ENCODE measurements at places on chromosomes 12 and 14. TPM values are rescaled to one million over a fixed set of nuclear protein-coding genes. Genes with fewer than 3 reads are reported as not detected.

Gene TPH2
- total RNA-seq, result not detected

Gene TSPAN19
- total RNA-seq, result not detected

Gene PLEK2
- 0.45 TPM for total RNA-seq

Gene EEF1AKMT3
- total RNA-seq, result 3.0 TPM

Gene HSP90B1
- total RNA-seq, result 333 TPM

Gene NRXN3
- total RNA-seq, result not detected

Gene MIP
- total RNA-seq, result not detected

Gene SERPINA5
- total RNA-seq, result not detected
